ENCODE measurements at places on chromosomes 16 and 17.

- DNase-seq: no peak
Measured at GRCh38 chr16:80577485-80578280, 36.9 kb downstream of the DYNLRB2 start.

- no peak for DNase-seq
Measured at GRCh38 chr16:85265161-85265784, 153.0 kb upstream of the CIBAR2 start.

DNA sequence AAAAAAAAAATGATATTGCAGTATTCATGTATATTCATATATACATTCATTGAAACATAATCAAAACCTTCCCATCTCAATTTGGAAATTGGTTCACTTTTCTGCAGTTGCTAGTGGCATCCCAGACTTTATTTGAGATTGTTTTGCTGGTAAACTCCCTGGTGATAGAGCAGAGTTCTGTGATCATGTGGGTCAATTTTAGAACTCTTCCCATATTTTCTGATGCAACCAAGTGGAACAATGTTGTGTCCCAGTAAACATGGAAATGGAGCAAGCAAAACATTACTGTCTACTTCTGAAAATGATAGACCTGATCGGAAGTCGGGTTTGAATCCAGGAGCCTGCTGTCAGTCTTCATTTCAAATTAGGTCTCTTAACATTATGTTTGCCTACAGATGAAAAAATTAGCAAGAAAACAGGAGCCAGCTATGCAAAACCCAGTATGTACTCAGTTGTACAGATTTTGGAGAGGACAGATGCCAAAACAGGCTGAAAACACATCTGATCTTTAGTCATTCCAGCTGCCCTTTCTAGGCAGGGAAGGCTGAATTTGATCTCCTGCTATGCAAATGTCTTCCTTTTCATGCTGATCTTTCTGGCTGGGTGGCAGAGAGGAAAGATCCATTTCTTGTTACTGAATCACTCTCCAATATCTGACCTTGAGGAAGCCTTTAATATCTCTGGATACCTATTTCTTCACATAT lies 786.6 kb upstream of the SOX9 start:
- no peak for DNase-seq

DNA sequence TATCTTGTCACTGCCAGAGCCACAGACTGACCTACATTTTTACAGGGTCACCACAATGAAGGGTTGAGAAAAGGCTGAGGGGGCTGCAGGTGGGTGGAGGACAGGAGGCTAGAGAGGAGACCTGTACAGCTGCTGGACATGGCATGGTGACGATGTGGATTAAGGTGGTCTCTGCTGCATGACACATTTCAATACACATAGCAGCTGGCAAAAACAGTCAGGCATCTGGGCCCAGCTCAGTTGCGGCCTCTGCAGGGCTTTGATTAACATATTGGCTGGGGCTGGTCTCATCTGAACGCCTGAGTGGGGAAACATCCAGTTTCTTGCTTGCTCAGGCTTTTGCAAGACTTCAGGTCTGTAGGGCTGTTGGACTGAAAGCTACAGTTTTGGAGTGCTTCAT lies 265.4 kb upstream of the FOXF1 start:
- no peak for DNase-seq

- DNase-seq: no peak
Measured at GRCh38 chr17:78173097-78173715, 4.8 kb downstream of the SYNGR2 start.

GRCh38 chr16:75244844-75245758 lies 6.3 kb downstream of the BCAR1 start:
- DNase-seq: no peak
